Activated naive CD4-positive, alpha-beta T cell treated with anti-CD3 and anti-CD28 coated beads, Interleukin-2, amount 50 U/mL, for 72 hours (primary cell): ENCODE measurements at places on chromosomes 6 and 20.

GRCh38 chr6:51495096-51495495, 592.3 kb downstream of the PKHD1 start:
- DNase-seq, result no peak

DNA sequence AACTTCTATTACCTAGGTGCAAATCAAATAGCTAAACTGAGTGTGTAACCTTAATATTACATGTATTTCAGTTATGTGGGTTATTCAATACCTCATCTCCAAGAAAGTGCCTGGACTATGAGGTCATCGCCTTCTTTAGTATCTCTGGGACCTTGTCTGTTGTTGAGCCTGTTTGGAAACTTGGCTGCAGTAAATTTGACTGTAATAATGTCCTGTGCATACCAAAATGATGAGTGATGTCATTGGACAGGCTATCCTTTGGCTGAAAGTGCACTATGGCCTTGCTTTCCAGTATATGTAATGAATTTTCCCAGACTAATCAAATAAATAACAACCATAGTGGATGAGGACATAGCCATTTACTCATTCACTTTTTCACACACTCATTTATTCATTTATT, 455.1 kb downstream of the ADGRB3 start:
- DNase-seq, result no peak

DNA sequence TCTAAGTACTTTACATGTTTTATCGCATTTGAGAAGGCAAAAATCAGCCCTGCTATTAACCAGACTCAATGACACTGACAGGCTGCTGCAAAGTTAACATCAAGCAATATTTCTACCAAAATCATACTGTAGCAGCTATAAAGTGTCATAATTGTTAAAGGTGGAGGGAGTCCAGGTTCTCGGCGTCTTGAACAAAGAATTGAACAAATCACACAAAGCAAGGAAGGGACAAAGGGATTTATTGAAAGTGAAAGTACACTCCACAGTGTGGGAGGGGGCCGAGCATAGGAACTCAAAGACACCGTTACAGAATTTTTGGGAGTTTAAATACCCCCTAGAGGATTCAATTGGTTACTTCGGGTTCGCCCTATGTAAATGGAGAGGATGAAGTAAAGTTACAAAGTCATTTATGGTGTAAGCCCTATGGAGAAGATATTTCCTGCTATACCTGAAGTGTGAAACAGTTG, 12.9 kb upstream of the ZNF391 start:
- DNase-seq, result no peak

- DNase-seq, result peak; percentile 26
Observed at GRCh38 chr20:1469925-1470571, 3.4 kb upstream of the NSFL1C start.

GRCh38 chr20:13089950-13090469, 81.2 kb downstream of the SPTLC3 start:
- DNase-seq, result no peak
